NCI-H774 (cell line): ENCODE measurements at places on chromosomes 1 and 21.

- no peak for DNase-seq
Measured at GRCh38 chr1:215292932-215293331, 210.4 kb downstream of the KCNK2 start.

- DNase-seq, result no peak
Measured at GRCh38 chr1:97904534-97904933, 16.3 kb downstream of the DPYD start.

DNA sequence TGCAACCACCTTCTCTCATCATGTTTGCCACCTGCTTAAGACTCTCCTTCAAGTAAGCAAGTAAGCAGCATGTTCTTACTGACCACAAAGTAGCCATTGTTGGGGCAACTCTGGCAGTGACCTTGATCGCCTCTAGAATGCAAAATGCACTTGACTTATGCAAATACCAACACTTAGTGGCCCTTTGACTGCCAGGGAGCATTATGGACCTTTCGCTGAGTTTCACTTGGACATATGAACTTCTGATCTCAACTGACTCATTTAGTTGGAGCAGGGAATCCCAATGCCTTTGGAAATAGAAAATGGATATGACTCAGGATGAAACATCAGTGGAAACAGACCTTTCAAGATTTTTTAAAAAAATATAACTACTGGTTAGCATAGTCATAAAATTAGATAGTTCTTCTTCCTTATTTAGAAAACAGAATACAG, 6.1 kb upstream of the PLA2G5 start:
- DNase-seq, result no peak

DNA sequence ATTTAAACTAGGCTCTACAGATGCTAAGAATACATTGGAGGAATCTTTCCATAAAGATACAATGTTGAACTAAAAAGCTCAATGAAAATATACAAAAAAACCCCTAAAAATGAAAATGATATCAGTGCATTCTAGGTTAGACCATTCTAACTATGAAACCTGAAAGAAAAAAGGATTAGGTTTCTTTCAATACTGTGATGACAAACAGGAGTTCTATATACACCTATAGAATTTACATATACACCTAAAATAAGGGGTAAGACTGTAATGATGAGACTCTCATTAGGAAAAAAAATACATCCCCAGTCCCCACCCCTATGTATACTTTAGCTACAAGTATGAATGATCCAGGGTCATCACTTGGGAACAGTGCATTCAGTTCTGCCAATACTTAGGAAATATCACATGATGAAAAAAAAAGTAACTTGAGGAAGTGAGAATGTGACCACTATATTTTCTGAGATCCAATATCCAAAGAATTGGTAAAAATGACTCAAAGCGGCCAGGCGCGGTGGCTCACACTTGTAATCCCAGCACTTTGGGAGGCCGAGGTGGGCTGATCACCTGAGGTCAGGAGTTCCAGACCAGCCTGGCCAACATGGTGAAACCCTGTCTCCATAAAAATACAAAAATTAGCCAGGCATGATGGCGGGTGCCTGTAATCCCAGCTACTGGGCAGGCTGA, 26.3 kb downstream of the SELENOF start:
- no peak for DNase-seq

DNA sequence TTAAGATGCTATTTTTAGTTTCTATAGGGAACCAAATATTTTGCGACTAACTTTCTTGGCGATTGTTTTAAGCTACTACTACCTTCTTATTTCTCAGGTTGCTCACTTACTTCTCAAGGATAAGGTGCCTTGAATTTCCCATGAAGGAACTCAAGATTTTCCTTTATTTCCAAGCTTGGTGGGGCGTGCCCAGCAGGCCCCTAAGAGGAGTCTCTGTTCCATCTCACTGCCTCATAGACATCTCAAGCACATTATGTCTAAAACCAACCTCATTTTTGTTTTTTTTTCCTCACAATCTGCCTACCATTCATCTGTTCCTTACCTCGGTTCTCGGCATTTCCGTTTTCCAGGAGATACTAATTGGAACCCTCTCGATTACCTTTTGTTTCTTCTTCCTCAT, 421.9 kb downstream of the DISC1 start:
- DNase-seq, result no peak
